Right ventricle myocardium superior (tissue), 1 donor: ENCODE measurements at places on chromosomes 2 and 18. TPM values are rescaled to one million over a fixed set of nuclear protein-coding genes. Genes with fewer than 3 reads are reported as not detected.

DNA sequence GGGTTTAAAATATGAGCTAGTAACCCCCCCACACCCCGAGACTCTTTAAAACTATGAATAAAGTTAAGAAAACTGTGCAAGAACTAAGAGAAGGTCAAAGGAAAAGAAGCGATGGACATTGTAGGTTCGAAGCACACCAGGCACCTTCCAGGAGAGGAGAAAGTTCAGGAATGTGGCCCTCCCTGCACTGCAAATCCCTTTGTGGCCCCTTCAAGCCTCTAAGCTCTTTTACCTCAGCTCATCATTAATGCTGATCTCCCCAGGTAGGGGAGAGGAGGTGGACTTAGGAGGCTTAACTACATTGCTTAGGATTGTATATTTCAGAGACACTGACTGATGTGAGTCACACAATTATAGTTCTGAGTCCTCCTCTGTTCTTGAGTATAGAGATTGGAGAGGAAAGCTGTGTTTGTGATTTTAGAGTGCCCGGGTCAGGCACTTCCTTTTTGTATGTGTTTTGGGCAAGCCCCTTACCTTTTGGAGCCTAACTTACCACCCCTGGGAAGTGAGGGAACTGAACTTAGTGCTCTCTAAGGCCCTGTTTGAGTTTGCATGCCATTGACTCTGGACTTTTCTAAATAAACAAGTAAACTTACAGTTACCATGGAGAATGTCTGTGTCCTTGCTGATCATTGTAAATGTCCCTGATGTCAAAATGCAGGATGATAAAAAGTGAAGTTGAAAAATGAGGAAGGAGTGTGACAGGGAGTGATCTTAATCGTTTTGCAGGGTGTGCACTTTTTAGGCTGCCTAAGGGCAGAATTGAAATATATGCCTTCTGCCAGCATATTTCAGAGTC lies 140.8 kb upstream of the ZEB2 start:
- DNase-seq: no peak

- no peak for DNase-seq
These were observed 2.4 kb upstream of the ARHGEF4 start for GRCh38 chr2:130834091-130834930.

GRCh38 chr2:202418511-202418910 lies 42.4 kb downstream of the BMPR2 start:
- no peak for DNase-seq

DNA sequence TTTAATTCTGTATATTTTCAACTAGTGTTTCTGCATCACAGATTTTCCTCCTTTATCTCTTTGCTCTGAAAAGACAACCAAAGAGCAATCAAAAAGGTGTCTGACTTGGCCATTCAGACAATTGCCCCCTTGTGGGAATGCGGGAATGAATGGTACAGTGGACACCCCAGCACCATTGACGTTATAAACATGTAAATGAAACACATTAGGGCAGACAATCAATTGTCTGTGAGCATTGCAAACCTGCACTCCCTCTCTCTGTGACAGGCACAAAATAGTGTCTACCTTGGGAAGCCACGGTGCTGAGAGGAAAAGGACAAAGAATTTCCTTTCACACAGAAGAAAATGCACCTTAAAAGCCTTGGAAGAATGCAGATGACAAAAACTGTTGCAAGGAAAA lies 8.0 kb downstream of the ZEB2 start:
- no peak for DNase-seq

GRCh38 chr2:157898591-157898996 lies 22.5 kb upstream of the ACVR1 start:
- DNase-seq: no peak

- DNase-seq: no peak
These were observed 68.3 kb upstream of the YPEL5 start for GRCh38 chr2:30078521-30078920.

DNA sequence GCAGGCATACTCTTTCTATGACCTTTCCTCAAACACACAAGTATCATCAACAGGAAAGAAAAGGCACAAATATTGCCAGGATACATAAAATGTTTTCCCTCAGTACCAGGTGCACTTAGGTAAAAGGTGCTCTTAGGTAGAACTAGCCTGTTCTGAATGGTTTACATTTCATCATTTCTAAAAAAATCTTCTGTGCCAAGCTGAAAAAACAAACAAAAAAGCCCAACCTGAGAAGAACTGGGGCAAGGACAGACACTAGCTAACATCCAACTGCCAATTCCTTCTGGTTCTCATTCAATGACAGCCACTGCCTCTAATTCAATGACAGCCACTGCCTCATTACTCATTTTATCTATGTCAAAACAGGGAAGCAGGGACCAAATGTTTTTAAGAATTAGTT lies 68.5 kb downstream of the SPIRE1 start:
- no peak for DNase-seq

GRCh38 chr2:10427618-10427949 lies 20.5 kb downstream of the ODC1 start:
- no peak for DNase-seq

DNA sequence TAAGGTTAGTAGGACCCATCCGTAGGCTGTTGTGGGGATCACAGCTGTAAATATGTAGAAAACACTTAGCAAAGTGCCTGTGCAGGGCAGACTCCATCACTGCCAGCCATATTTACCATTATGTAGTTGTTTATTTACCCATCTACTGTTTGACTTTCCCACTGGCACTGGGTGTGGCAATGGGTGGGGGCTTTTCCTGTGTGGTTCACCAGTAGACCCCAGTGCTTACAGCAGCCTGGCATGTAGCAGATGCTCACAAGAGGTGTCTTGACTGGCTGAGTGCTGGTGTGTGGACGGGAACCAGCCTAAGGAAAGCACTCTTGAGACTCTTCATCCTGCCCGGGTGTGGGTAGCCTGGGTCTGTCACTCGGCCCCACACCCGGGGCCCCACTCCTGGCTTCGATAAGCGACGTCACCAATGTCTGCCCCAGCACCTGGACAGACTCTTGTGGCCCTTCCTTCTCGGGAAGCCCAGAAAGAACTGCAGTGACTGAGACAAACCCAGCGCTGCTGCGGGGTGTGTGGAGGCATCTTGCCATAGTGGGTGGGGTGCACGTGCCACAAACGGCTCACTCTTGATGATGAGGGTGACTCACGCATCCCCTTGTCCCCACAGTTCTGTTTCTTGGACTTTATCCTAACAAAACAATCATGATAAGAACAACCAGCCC lies 78.3 kb downstream of the HDAC4 start:
- no peak for DNase-seq

DNA sequence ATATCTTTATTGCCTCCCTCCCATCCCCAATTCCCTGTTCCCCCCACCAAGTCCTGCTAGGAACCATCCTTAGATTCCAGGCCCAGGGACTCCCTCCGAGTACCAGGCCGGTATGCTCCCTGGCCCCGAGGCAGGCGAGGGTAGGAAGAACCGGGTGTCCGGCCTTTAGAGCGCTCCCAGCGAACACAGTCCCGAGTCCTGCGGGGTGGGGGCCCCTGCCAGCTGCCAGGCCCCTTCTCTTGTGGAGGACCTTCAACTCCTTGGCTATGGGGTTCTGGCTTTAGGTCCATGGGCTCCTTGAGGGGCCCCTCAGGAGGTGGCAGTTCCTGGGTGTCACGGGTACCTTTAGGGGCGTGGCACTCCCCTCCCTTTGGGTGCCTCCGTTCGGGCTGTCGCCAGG lies 4.4 kb downstream of the BCS1L start:
- no peak for DNase-seq

Gene GAD1
- total RNA-seq: not detected
